ENCODE measurements at places on chromosomes 7 and 10. TPM values are rescaled to one million over a fixed set of nuclear protein-coding genes. Genes with fewer than 3 reads are reported as not detected.

The CPA2 gene
- not detected for total RNA-seq

The TAS2R3 gene
- total RNA-seq, result 3.2 TPM

- peak; percentile 46 for DNase-seq
Measured at GRCh38 chr7:42605406-42606192, 306.3 kb downstream of the C7orf25 start.

DNA sequence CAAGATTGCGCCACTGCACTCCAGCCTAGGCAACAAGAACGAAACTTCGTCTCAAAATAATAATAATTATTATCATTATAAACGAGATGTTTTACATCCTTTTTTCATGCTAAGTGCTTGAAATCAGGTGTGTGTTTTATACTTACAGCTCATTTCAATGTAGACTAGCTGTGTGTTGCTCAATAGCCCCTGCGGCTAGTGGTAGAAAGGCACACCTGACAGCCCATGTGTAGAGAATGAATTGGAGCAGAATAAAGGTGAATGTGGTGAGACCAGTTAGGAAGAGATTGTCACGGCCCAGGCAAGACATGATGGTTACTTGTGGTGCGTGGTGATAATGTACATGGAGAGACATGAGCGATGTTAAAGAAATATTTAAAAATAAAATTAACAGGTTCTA lies 86.7 kb upstream of the TMEM26 start:
- DNase-seq, result no peak

DNA sequence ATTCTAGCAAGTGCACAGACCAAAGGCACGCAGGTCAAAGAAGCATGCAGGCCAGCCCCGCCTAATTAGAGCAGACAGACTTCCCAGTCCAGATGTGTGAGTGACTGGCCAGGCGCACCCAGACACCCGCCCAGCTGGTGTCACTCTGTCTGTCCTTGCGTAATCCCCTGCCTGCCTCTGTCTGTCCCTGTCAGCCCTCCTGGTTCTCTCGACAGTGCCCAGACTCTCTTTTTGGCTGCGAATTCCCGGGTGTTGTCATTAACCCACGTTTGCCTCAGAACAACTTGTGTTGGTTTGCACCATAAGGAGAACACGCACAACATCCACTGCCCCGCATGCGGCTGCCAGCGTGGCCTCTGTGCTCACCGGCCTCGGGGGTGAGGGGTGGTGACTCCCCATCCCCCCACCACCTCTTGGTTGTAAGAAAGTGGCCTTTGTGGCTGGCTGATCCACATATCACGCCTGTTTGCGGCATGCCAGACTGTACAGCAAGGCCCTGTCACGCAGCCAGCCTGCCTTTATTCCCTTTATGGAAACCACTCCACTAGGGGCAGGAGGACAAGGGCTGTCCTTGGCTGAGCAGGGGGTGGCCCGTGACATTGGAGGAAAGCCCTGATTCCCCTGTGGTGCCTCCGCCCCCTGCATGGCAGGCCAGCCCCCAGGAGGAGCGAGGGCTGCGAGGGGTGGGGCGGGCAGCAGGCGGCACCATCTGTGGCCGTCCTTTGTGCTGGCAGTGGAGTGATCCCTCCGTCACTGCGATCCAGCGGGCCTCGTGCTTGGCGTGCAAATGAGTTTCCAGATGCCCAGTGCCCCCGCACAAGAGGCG lies 72.8 kb upstream of the PPIF start:
- peak; percentile 88 for DNase-seq
